ENCODE measurements at places on chromosomes 3 and 15.

DNA sequence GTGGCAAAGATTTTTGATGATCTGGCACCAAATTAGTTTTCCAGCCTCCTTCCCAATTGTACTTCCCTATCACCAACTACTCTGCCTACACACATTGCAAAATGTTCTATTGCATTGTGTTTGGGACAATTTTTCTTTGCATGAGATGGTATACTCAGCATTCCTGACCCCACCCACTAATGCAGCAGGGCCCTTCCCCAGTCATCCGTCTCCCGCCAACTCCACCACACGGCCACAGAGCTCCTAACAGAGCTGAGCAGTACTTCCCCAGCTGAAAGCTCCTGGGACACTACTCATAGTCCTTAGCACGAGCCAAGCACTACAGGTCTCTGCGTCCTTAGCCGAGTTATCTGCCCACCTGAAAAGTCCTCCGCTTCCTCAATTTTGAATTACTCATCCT is 34.2 kb downstream of the TXNRD3 start:
- no peak for DNase-seq

DNA sequence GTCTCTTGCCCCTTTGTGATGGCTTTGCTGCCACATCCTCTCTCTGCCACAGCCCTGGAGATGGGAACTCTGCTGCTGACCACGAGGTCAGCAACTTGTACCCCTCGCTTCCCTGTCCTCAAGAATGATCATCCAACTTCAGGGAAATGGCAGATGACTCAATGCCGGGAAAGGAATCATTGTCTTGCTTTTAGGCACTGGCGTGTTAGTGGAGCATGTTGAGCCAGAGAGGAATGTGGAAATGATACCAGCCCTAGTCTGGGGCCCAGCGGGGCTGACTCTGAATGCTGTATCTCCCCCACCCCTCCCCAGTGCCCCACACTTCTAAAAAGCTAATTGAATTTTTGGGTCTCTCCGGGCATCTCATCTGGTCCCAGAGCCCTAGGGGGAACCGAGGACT is 184.9 kb upstream of the BHLHE40 start:
- DNase-seq: no peak

- DNase-seq: no peak
Observed at GRCh38 chr15:57216288-57216687, 160.0 kb upstream of the CGNL1 start.

GRCh38 chr3:181610973-181611265 is 100.8 kb upstream of the SOX2 start:
- no peak for DNase-seq

DNA sequence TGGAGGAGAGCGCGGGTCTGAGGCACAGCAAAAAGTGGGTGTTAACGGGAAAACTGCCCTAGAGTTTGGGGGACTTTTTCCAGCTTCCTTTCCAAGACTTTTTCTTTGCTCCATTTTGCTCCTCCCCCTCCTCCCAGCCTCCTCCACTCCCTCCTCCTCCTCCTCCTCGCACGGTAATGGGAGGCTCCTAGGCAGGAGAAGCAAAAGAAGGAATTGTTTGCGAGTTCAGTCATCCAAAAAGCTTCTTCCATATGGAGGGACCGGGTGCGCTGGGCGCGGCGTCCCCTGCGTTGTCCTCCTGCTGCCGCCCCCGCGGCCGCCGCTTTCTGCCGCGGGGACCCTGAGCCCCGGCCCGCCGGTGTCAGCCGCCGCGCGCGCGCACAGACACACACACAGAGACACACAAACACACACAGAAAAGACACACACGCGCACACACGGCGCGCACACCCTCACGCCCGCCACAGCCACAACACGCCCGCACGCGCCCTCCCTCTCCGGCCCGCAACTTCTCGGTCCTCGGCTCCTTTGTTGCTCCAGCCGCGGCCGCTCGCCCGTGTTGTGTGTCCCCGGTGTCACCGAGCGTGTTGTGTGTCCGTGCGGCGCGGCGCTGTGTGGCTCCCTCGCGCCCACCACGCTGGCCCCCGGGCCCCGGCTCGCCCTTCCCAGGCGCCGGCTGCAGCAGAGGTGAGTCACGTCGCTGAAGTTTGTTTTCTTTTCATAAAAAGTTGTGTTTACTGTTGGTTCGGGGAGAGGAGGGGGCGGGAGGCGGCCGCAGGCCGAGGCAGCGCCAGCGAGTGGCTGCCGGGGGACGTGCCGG is at the start of gene BOC:
Gene BOC, plus strand, starts transcription at position 228 of the 820 bp plus-strand sequence. CDS start 38,246 bp downstream, outside the sequence.
- DNase-seq: no peak
